ENCODE measurements at places on chromosomes 4 and X. TPM values are rescaled to one million over a fixed set of nuclear protein-coding genes. Genes with fewer than 3 reads are reported as not detected.

Gene GPAT3
- 24.8 TPM for polyA plus RNA-seq

Gene RTL5
- 22.1 TPM for polyA plus RNA-seq

- DNase-seq = no peak
These were observed 96.9 kb downstream of the CLNK start for GRCh38 chr4:10587697-10588096.

DNA sequence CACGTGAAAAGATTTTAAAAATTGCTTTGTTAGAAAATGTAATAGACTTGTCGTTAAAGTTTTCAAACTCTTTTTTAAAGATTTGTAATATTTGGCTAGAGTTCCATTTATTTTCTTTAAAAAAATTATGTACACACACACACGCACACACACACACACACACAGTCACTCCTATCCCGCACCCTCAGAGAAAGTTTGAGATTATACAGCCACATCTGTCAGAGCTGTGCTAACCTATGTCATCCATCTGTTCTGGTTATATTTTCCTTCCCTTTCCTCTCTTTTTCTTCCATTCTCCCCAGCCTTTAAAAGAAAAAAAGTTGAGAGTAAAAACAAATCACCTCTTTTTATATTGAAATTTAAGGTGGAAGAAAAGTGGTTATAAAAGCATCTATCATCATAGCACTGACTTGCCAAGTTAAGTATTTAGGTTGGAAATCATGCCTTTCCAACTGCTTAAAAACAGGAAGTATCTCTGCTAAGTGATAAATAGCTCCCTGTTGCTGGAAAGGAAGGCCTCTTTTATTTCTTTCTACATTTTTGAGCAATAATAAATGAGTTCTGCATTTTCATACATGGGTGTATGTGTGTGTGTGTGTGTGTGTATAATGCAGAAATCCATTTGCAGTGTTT lies 163.3 kb upstream of the SPRY1 start:
- no peak for DNase-seq

GRCh38 chrX:2497961-2498780 lies 2.6 kb downstream of the DHRSX start:
- no peak for DNase-seq

DNA sequence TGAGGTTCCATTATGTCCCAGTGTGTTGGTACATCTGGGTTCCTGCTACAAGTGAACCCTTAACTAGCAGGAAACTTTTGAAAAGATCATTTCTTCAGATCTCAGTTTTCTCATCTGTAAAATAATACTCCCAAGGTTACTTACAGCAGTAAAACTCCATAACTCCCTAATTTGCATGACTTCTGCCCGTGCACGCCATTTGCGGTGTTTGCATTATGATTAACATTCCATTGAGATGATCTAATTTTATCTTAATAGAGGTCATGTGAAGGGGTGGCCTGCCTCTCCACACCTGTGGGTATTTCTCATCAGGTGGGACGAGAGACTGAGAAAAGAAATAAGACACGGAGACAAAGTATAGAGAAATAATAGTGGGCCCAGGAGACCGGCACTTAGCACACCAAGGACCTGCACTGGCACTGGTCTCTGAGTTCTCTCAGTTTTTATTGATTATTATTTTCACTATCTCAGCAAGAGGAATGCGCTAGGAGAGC lies 219.8 kb downstream of the TLL1 start:
- DNase-seq = no peak

- no peak for DNase-seq
These were observed 37.1 kb upstream of the AMOT start for GRCh38 chrX:112877771-112878173.

DNA sequence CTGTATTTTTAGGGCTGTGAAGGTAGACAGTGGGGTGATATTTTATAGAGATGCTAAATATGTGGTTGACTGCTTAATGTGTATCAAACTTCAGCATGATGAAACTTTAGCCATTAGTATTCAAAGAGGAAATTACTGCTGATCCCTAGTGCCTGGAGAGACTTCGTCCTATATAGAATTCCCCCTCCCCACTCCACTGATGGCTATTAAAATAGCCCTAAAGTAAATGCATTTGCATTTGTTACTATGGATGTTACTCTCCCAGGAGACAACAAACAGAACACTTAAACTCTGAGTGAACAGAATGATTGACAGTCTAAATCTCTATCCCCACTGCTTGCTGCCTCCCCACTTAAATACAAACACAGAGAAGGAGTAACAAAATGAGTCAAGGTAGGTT lies 39.1 kb downstream of the ADGRL3 start:
- DNase-seq = no peak

Gene CA5B
- polyA plus RNA-seq = 8.4 TPM

DNA sequence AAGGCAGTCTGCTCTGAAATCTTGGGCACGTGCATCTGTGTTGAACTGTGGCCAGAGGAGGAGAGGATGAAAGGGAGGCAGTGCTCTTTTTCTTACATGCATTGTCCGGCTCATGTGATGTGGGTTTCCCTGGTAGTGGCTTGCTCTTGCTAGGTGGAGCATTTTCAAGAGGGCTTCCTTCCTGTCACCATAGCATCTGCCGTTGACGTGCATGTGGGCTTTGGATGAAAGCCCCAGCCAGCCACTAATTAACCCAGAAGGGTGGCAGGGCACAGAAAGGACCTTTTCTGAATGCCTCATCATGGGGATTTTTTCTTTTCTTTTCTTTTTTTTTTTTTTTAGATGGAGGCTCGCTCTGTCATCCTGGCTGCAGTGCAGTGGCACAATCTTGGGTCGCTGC lies 121.3 kb downstream of the GPR143 start:
- DNase-seq = no peak

- no peak for DNase-seq
These were observed 7.2 kb upstream of the MAGIX start for GRCh38 chrX:49155243-49155899.

DNA sequence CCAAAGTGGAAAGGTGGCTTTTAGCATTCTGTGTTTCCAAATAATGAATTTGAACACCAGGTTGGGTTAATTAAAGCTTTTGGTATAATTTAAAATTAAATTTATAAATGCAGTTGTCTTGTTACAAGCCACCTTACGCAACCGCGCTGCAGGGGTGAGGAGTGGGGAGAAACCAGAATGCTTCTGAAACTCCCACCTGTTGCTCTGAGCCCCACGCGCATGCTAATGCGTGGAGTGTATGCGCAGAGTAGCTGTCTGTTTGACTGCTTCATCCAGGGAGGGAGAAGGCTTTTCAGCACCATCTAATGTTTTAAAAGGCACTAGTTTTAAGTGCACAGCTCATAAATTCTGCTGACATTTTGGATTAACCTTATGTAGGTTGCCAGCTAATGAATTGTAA lies 12.5 kb downstream of the OGT start:
- DNase-seq = no peak

DNA sequence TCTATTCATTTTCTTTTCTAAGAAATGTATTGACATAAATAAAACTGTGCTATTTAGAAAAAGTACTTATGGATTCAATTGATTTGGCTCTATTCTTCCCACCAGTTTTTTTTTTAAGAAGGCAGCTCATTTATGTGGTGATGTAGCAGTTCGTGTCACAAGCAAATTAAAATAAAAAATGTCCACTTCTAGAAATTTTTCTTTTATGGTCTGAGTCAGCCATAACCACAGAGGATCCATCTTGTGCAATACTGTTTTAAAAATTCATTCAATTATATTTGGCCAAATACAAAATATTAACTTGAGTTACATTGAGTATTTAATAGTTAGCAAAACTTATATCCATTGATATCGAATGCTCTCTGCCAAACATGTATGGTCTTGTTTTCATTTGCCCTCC lies 207.9 kb upstream of the FAT1 start:
- DNase-seq = no peak

GRCh38 chrX:5559386-5559785 lies 669.3 kb downstream of the NLGN4X start:
- DNase-seq = no peak

DNA sequence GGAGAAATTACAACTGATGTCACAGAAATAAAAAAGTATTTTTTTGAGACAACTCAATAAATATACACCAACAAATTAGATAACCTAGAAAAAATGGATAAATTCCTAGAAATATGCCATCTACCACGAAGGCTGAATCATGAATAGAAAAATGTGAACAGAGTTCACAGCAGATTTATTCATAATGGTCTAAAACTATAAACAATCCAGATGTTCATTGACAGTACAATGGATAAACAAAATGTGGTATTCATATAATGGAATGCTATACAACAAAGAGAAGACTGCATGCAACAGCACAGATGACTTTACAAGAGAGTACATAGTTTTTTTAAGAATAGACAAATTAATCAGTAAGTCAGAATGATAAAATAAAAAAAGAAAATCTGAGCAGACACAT lies 55.2 kb downstream of the CLOCK start:
- DNase-seq = no peak

DNA sequence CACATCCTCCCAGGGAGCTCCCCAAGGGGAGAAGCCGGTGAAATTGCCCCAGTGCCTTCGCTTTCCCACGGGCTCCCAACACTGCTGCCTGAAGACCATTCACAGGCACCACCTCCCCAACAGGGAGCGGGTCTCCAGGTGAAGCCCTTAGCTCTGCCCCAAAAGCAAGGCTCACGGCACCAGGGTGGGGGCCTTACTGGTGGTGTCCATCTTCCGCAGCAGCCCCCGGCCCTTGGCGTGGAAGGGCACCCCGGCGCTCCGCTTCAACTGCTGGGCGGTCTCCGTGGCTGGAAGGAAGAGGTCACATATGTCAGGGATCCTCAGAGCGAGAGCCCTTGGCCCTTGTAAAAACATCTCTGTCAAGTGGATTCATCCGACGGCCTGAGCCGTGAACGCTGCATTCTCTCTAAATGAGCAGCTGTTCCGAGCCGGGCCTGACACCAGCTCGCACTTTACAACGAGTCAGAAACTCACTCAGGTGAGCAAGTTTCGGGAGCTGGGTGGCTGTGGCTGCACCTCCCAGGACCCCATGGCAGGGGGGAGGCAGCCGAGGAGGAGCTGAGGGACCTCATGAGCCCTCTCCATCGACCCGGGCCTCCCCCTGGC lies 20.9 kb downstream of the NELFA start:
- DNase-seq = no peak

DNA sequence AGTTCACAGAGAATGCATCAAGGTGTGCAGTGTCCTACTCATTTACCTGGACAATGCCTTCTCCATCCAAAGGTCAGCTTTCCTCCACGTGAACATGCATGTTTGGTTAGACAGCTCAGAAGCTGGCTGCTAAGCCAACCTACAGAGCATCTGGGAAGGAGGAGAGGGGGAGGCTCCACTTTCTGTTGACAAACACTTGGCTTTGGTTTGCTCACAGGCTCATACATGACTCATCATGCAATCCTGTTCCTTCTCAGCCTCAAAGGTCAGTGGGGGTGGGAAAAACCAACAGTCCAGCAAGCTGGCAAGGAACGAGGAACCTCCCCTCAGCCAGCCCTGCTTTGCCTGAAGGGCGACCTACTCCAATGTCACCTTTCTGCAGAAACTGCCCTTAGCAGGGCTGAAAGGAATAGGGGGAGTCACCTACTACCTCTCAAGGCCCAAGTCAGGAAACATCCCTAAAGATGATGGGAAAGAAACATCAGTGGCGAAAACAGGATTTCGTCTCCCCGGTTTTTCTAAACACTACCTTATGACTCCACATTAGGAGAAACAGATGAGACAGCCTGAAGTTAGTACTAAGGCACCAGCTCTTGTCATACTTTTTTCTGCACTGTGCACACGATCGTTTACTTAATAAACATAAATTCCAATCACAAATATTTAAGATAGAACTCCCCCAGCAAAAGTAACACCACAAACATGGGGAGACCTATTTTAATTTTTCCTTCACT lies 37.9 kb downstream of the RELL1 start:
- DNase-seq = no peak

Gene SYNPO2
- 18.1 TPM for polyA plus RNA-seq

- DNase-seq = no peak
These were observed 115.1 kb upstream of the GPM6A start for GRCh38 chr4:175927121-175927520.

DNA sequence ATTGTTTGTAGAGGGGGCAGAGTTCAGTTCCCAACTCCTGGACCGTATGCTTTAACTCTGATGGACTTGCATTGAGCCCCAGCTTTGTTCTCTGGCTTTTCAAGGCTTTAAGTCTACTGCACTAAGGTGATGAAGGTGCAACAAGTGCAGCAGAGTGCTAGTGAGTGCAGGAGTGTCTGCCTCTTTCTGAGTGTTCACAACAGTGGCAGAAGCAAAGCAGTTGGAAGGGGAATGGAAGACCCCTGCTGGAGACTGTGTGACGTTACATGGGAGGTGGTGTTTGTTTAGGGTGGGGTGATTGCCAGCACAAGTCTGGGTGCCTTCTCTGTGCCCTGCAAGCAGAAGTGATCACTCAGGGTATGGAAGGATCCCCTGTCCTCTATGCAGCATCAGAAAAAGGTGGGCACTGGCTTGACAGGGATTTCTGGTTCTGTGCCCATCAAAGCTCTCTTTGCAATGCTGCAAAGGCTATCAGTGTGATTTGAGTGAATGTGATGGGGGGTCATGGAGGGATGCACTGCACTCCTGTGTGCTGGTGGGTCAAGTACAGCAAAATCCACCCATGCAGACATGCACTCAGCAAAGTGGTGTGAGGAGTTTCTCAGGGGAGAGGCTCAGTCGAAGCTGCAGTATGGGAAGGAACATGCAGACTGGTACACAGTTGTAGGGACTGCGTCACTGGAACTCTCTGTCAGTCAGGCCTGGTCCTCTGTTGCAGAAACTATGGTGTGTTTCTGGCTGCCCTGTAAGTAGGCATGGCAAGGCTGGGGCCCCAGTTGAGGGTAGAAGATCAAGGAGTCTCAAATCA lies 70.9 kb upstream of the UGT2B7 start:
- no peak for DNase-seq

- DNase-seq = no peak
These were observed 62.4 kb downstream of the TRMT44 start for GRCh38 chr4:8502836-8503585.

DNA sequence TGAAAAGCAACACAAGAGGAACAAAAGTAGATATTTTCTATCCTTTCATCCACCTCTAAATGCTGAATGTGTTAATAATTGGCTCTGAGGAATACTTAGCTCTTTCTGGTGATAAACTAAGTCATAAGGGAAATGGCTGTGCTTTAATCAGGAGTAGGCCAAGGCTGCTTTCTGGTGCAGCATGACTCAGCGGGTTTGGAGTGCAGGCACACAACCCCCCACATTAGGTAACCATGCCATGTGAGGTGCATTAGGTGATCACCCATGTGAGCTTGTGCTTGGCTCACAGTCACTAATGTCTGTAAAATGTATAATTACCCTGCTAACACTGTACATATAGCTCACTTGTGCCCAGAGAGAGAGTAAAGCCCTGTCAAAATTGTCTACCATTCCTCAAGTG lies 57.2 kb downstream of the USP38 start:
- DNase-seq = no peak

DNA sequence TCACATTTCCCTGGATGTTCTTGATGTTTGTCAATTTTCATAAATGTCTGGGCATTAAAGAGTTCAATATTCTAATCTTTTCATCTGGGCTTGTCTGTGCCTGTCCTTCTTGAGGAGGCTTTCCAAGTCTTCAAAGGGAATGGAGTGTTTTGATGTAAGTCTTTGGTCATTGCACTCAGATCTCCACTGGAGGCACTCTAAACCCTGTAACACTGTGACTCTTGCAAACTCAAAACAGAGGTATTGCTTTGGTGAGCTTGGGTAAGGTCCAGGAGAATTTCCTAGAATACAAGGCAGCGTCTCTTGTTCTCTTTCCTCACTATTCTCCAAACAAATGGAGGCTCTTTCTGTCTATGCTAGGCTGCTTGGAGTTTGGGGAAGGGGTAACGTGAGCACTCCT lies 1118.1 kb upstream of the PABPC4L start:
- DNase-seq = no peak

Data from right renal cortex interstitium (tissue), 3 donors.